Kidney tubule cell (primary cell): ENCODE measurements at places on chromosomes 5 and 9.

DNA sequence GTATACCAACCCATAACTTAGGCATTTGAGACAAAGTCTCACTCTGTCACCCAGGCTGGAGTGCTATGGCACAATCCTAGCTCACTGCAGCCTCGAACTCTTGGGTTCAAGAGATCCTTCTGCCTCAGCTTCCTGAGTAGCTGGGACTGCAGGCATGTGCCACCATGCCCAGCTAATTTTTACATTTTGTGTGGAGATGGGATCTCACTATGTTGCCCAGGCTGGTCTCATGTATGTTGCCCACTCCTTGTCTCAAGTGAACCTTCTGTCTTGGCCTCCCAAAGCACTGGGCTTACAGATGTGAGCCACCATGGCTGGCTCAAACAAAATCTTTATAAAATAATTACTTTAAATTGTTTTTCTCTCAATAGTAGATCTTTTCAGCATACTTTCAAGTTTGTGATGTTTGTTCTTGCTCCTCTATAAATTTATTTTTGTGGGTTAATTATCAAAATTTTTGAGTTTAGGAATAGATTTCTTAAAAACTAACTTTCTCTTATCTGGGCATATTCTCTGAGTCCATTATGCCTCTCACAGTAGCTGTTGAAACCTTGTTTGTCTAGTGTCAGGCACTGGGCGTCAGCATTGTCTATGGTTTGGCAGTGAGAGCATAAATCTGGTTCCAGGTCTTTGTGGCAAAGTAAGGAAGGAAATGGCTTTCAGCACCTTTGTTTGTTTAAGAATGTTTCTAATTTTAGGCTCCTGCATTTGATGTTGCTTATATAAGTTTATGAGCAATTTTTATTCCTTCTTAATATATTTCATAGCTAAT lies 38.7 kb downstream of the NLN start:
- peak; percentile 23 for DNase-seq

GRCh38 chr9:77469515-77470231 lies 178.4 kb downstream of the GNA14 start:
- peak; percentile 76 for DNase-seq

DNA sequence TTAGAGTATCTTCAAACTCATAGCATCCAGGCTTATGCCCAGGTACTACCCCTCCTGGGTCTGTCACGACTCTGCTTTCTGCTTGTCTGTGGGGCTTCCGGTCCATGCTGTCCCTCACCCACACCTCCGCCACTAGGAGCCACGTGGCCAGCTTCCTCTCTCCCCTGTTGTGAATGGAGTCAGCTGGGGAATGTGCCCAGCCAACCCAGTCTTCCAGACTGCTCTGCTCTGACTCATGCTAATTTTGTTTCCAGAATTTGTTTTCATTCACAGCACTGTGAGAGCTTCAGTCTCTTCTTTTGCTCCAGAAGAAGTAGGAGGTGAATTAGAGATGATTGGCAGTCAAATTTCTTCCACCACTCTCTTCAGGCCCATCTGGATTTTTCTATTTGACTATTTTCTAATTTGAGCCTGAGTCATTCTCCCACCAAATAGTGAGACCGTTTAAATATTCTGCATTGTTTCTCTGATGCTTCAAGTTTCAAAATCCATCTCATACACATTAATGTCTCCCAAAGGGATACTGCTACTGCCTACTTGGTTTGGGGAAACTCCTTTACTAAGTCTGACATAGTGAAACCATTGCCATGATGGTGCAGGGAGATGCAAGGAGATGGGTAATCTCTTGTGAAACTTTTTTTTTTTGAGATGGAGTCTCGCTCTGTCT lies 424.1 kb upstream of the KIF2A start:
- DNase-seq, result peak; percentile 87

DNA sequence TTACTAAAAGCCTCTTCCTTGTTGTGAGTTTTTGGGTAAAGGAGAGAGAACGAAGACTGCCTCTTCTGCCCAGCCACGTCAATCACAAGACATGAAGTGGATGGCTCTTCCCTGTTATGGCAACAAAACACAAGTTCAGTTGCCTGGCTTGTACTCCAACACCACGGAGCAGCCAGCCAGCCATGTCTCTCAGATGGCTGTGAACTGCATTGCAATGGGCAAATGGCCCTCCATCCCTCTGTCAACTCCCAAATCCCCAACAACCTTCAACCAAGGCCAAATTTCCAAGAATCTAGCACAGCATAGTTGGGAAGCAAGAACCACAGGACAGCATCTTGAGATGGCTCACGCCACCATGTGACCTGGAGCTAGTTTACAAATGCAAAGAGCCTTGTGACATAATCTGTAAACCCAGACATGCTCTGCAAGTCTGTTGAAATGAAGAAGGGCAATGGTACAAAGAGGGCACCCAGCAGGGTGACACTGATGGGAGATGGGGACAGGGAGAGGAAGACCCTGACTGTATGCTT lies 53.9 kb downstream of the ZNF366 start:
- peak; percentile 15 for DNase-seq

GRCh38 chr5:101080462-101081240 lies 177.6 kb upstream of the ST8SIA4 start:
- no peak for DNase-seq

GRCh38 chr5:154273028-154273617 lies 82.6 kb downstream of the GALNT10 start:
- peak; percentile 58 for DNase-seq

DNA sequence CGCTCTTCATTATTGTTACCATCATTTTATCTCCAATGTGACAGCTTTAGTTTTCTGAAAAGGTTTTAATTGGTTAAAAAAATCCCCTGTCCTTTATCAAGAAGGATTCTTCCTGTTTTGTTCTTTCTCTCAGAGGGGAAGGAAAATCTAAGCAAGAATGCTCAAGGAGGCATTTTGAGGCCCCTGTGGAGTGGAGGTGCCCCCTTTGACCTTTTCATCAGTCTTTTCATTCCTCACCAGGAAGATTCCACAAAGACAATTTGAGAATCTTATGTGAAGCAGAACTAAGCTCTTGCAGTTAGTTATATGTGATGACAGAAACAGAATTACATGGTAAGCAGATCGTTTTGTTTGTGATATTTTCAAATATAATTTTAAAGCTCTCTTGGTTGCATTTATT lies 489.6 kb downstream of the MAN2A1 start:
- no peak for DNase-seq

GRCh38 chr9:17875886-17876285 lies 297.0 kb downstream of the SH3GL2 start:
- no peak for DNase-seq

DNA sequence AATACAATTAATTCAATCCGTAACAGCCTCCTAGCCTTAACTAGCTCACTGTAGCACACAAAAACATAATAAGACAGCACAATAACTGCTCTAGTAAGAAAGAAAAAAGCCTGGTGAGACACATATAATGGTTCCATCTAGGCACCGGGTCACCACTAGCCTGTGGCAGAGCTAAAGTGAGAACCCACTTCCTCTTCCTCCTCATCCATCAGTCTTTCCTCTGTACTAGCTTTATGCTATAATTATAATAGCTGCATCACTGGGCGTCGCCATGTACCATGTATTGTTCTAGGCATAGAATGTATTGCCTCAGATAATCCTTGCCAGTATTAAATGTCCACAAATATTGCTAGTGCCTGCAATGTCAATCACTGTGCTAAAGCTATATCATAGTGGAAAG lies 23.1 kb downstream of the ADRB2 start:
- DNase-seq, result no peak

- DNase-seq, result no peak
These were observed 40.3 kb upstream of the SVEP1 start for GRCh38 chr9:110619831-110620230.

DNA sequence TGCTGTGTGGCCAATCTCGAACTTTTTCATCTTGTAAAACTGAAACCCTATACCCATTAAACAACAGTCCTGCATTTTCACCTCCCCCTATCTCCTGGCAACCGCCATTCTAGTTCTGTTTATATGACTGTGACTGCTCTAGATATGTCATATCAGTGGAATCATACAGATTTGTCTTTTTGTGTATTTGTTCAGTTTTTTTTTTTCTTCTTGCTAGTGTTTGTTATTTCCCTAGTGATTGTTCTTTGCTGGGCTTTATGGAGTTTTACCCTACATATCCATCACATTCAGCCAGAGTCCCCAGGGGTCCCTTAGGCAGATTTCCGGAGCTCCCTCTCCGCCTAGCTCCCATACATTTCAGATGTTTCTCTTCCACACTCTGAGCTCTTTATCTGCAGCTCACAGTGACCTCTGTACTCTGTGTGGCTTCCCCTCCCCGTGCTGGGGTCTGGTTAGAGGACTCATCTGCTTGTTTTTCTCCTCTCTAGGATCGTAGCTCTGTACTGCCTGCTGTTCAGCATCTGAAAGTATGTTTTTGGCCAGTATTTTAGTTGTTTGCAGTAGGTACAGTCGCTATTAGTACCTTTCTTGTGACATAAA lies 25.1 kb upstream of the CARTPT start:
- DNase-seq, result no peak

GRCh38 chr5:150989695-150990094 lies 30.7 kb upstream of the GPX3 start:
- no peak for DNase-seq

DNA sequence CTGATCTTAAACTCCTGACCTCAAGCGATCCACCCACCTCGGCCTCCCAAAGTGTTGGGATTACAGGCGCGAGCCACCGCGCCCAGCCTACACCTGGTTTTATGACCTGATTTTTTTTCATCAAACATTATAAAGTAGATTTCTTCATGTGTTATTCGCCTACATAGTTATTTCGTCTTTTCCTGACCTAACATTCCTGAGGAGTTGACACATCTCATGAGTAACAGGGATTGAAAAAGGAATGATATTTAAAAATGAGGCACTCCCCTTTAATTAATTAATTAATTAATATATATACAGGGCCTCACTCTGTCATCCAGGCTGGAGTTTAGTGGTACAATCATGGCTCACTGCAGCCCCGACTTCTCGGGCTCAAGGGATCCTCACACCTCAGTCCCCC lies 20.2 kb upstream of the MTMR12 start:
- no peak for DNase-seq

- DNase-seq, result no peak
These were observed 47.3 kb downstream of the UHRF2 start for GRCh38 chr9:6460189-6460768.

DNA sequence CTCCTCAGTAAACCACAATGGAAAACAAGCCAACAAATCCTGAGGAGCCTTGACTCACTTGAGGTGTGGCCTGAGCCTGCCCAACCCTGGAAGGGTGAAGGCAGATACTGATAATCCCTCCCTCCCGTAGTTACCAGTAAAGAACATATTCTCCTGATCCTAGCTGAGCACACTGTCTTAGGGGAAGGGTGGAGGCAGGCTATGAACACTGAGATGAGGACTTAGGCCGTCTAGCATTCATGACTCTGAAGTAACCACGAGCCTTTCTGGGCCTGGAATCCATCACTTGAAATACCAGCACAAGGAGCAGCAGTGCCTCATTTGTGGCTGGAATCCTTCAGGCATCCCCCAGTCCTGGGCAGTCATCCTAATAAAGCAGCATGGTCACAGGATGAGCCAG lies 124.5 kb upstream of the PRLR start:
- DNase-seq, result peak; percentile 6

DNA sequence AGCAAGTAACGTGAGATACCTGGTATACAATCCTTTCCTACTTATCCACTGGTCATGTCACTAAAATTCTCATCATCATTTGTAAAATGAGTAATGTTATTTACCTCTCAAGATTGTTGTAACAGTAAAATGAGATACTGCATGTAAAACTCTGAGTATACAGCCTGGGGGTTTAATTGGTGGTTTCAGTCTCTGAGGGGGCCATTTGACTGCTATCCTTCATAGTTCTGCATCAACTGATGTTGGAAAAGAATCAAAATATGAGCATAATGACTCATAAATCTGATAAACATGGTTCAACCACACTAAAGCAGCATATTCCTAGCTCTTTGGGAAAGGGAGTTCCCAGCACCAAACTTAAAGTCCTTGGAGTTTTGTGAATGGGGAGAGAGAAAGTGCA lies 181.0 kb upstream of the GHR start:
- DNase-seq, result no peak

GRCh38 chr5:25754895-25755294 lies 1110.1 kb upstream of the CDH10 start:
- no peak for DNase-seq

DNA sequence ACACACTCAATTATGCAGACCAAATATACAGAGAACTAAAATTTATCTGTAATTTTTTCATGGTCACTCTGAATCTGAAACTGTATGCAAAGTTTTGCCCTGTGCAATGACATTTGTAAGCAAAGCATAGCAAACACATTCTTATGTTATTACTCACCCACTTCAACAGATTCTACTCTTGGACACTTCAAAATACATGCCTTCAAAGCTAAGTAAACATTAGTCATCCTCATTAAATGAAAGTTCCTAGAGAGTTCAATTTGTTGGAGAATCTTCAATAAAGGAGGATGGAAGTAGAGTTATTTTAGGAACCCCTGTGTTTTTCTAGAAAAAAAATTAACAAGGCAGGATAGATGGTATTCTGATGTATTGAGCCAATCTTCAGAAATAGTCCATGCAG lies 639.7 kb upstream of the C9orf72 start:
- DNase-seq, result peak; percentile 92

- peak; percentile 94 for DNase-seq
These were observed 124.3 kb upstream of the SLC12A2 start for GRCh38 chr5:127959152-127959764.

DNA sequence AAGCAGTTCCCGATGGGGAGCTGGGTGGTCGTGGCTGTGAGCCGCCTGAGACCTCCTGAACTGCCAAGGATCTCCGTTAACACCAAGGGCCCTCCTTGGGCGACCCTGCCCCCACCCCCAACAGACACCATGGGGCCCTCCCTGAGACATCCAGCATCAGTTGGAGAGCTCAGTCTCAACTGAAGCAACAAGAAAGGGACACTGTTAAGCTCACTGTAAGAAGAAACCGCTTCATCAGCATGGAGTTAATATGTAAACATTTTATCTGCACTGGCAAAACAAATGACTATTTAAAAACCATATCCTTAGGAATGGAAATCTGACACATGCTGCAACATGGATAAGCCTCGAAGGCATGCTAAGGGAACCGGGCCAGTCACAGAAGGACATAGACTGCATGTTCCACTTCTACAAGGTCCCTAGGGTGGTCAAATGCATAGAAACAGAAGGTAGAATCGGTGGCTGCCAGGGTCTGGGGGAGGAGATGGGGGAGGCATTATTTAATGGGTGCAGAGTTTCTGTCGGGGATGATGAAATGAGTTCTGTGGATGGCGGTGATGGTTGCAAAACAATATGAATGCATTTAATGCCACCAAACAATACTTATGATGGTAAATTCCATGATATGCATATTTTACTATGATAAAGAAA lies 47.4 kb downstream of the ROR2 start:
- no peak for DNase-seq

GRCh38 chr5:157252711-157253465 lies 13.0 kb upstream of the CYFIP2 start:
- DNase-seq, result peak; percentile 42

GRCh38 chr9:18294229-18294628 lies 179.7 kb upstream of the ADAMTSL1 start:
- DNase-seq, result no peak

DNA sequence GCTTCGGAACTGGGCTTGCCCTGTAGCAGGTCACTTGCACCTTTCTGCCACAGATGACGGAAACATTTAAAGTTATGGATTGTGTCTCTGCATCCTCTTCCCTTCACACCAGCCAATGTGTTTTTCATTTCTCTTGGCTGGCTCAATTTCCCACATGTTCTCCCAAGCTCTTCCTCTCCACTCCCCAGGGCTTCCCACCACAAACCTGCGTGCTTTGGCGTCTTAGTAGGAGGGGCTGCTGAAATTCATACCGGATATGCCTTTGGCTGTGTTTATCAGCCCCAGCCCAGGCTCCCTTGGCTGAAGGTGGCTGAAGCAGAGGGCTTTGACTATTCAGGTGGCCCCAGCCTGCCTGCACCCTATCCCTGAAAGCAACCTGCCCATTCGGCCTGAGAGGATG lies 32.1 kb downstream of the ADRB2 start:
- DNase-seq, result no peak
